Endothelial cell (in vitro differentiated cells): ENCODE measurements at places on chromosomes 16 and 17. TPM values are rescaled to one million over a fixed set of nuclear protein-coding genes. Genes with fewer than 3 reads are reported as not detected.

Gene OTOP2
- total RNA-seq, result not detected

DNA sequence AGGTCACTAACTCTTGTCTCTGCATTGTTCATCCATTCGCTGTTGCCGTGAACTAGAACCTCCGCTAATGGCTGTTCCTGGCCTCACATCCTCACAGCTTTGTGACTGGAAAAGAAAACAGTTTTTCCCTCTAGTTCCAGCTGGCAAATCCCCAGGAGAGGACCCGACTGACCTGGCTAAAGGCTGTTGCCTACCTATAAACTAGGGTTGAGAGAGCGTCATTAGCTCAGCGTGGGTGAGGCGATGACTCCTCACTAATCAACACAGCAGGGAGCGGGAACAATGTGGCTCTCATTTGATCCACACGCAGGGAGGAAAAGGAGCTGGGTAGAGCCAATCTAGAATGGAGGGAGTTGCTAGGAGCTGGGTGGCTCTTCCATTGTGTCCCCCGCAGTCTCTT lies 282.1 kb upstream of the IRX5 start:
- no peak for DNase-seq
- H3K27ac ChIP-seq, result no peak overlapping the region
- peaks cover 2% of the 10 kb centered on the region for H3K27me3 ChIP-seq
- H3K4me3 ChIP-seq, result no peak overlapping the region
- H3K4me1 ChIP-seq, result peaks cover 20% of the 10 kb centered on the region

DNA sequence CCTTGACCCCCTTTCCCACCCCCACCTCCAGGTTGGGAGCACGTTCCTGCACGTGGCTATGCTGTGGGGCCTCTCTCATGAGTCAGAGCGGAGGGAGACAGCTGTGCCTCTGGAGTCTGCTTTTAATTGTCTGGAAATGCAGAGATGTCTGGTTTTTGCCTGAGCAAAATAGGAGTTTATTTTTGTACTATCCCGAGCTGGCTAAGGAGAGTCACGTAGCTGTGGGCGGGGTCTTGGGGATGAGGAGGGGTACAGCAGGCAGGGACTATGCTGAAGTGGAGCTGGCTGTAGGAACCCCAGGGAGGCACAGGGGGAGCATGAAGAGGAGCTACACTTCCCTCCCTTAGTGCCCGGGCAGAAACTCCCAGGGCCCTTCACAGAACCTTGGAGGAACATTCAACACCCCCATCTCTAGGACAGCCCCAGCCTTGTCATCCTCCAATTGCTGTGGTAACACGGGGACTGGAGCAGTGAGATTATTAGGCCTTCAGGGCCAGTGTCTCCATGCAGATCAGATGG lies 44.7 kb upstream of the LGALS9 start:
- no peak overlapping the region for H3K27ac ChIP-seq
- H3K4me3 ChIP-seq, result no peak overlapping the region
- H3K27me3 ChIP-seq, result peaks cover 10% of the 10 kb centered on the region
- DNase-seq, result no peak
- peaks cover 31% of the 10 kb centered on the region for H3K36me3 ChIP-seq

Gene FBXL16
- total RNA-seq, result not detected

Gene RCVRN
- total RNA-seq, result not detected

Gene UMOD
- not detected for total RNA-seq

- H3K36me3 ChIP-seq, result no peaks in the 10 kb centered on the region
- DNase-seq, result peak; percentile 59
- no peaks in the 10 kb centered on the region for H3K4me1 ChIP-seq
- no peak overlapping the region for H3K27ac ChIP-seq
- peaks cover 2% of the 10 kb centered on the region for H3K27me3 ChIP-seq
These were observed 26.8 kb downstream of the GP2 start for GRCh38 chr16:20300312-20301097.

DNA sequence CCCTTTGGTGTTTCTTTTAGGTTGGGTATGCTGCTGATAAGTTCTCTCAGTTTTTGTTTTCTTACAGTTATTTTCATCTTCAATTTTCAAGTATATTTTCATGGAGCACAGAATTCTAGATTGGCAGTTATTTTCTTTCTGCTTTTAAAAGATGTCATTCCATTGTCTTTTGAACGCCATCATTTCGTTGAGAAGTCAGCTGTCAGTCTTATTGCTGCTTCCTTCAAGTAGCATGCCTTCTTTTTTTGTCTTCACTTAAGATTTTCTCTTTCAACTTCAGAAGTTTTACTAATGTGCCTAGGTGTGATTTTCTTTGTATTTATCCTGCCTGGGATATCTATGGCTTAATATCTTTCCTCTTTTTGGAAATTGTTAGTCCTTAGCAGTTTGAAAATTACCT lies 262.2 kb upstream of the PMFBP1 start:
- peaks cover 4% of the 10 kb centered on the region for H3K36me3 ChIP-seq
- no peak overlapping the region for H3K4me3 ChIP-seq
- DNase-seq, result no peak
